CMK (cell line): ENCODE measurements at places on chromosomes 2 and 18.

- no peak for DNase-seq
These were observed 64.0 kb downstream of the TBR1 start for GRCh38 chr2:161480123-161480522.

- no peak for DNase-seq
These were observed 113.3 kb upstream of the FOSL2 start for GRCh38 chr2:28279371-28279770.

- no peak for DNase-seq
These were observed 98.8 kb downstream of the CTAGE1 start for GRCh38 chr18:22318745-22319407.

- no peak for DNase-seq
These were observed 52.2 kb downstream of the NCOA1 start for GRCh38 chr2:24543252-24543651.

DNA sequence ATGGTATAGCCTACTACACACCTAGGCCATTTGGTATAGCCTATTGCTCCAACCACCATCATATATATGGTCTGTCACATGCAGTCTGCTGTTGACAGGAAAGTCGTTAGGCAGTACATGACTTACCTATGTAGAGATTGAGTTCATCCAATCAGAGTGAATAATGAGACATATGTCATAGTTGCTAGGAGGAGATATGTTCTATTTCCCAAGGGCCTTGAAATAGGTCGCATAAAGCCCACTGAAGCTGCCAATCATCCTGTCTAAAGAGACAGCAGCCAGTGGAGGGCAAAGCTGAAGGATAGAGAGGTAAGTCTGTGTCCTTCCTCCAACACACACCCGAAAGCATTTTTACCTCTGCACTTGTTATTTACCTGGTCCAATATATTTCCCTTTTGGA, 263.4 kb downstream of the PTPRM start:
- no peak for DNase-seq

DNA sequence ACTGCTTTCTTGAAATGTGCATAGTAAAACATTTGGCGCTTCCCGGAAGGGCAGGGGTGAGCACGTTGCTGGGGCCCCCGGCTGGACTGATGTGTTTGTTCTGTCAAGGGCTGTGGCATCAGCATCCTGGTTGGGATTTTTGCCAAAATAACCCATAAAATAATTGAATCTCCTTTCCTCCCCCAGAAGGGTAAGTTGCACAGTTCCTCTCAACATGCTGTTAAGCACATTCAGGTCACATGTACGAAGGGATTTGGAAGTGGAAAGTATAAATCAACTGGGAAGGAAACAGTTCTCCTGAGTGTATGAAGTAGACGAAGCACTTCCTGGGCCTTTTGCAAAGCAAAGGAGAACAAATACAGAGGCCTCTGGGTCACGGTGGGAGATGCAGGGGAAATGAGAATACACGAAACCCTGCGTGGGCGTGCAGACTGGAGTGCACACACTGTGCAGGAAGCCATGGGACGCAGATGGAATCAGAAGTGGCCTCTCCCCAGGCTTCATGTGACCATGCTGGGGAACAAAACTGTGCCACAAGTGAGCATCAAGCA, 183.9 kb downstream of the LPIN1 start:
- DNase-seq: peak; percentile 65

DNA sequence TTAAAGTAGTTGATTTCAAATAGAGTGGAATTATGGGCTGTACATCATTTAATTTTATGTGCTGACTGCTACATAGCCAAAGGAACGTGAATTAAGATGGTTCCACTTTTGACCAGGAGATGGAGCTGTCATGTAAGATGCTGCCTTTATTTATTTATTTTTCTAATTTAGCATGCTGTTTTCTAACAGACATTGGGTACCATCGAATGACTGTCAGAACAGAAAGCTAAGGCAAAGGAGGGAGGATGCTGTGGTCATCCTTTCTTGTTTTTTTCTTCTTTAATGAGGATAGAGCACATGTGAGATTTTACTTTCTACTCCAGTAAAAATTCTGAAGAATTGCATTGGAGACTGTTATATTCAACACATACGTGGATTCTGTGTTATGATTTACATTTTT, at the start of gene SCN2A:
Gene SCN2A, plus strand, starts transcription at position 185 of the 400 bp plus-strand sequence. CDS start 56,410 bp downstream, outside the sequence.
- DNase-seq: peak; percentile 7

DNA sequence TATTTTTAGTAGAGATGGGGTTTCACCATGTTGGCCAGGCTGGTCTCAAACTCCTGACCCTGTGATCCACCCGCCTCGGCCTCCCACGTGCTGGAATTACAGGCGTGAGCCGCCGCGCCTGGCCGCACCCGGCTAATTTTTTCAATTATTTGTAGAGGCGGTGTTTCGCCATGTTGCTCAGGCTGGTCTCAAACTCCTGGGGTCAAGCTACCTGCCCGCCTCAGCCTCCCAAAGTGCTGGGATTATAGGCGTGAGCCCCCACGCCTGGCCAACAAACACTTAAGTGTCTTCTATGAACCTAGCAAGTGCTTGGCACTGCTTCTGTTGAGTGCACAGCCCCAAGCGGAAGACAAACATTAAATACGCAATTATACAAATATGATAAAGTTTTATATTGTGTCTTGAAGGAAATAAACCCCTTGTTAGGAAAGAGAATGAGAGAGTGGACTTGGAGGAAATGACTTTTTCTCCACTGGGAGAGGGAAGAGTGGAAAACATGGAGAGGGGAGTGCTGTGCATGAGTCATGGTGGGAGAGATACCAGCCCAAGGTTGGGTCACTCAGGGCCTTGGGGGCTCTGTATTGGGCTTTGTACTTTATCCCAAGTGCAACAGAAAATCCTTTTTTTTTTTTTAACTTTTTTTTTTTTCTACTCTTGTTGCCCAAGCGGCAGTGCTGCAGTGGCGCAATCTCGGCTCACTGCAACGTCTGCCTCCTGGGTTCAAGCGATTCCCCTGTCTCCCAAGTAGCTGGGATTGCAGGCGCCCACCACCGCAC, 41.4 kb upstream of the ACTR2 start:
- DNase-seq: no peak

GRCh38 chr18:50080316-50080715, 114.6 kb downstream of the MYO5B start:
- DNase-seq: no peak

DNA sequence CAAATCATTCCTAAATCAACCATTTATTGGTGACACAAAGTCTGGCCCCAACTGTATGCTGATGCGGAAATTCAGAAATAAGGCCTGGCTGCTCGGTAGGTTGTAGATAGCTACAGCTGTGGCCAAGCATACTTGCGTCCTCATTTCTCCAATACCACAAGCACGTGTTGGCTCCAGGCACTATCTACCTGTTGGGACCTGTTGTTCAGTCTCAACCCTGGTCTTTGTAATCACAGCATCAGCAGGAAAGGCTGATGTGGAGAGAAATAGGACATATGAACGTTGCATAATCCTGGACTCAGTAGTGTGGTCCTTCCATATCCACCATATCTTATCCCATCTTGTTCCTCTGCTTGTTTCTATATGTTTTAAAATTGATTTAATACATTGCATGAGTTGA, 212.6 kb downstream of the PMAIP1 start:
- no peak for DNase-seq
